Amniotic epithelial cell (primary cell): ENCODE measurements at places on chromosomes 2 and 18.

DNA sequence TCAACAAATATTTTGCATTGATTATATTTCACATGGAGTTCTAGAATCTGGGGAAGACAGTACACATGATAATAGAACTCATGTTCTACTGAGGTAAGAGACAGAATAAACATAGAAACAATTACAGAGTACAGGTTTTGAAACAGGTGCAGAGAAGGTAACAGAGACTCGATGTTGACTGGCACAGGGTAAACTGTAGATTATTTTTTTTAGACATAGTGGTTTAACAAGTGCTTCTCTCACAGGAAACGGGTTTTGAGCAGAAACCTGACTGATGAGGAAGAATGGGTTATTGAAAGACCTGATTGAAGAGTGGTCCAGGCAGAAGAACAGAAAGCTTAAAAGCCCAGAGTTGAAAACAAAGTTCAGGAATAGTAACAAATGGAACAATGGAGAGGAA, 1002.5 kb upstream of the FAM98A start:
- DNase-seq, result no peak

DNA sequence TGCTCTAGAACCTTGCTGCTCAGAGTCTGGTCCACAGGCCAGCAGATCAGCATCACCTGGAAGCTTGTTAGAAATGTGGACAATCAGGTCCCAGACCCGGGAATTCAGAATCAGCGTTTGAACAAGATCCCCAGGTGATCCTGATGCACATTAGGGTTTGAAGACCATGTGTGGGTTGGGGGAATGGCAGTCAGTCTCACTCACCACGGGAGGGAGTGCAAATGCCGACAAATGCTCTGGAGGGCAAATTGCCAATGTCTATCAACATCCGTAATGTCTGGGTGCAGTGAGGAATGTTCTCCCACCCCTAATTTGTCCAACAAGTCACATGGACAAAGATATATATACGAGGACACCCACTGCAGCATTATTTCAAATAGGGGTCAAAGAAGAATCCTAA, 34.5 kb downstream of the INPP5D start:
- DNase-seq, result no peak

DNA sequence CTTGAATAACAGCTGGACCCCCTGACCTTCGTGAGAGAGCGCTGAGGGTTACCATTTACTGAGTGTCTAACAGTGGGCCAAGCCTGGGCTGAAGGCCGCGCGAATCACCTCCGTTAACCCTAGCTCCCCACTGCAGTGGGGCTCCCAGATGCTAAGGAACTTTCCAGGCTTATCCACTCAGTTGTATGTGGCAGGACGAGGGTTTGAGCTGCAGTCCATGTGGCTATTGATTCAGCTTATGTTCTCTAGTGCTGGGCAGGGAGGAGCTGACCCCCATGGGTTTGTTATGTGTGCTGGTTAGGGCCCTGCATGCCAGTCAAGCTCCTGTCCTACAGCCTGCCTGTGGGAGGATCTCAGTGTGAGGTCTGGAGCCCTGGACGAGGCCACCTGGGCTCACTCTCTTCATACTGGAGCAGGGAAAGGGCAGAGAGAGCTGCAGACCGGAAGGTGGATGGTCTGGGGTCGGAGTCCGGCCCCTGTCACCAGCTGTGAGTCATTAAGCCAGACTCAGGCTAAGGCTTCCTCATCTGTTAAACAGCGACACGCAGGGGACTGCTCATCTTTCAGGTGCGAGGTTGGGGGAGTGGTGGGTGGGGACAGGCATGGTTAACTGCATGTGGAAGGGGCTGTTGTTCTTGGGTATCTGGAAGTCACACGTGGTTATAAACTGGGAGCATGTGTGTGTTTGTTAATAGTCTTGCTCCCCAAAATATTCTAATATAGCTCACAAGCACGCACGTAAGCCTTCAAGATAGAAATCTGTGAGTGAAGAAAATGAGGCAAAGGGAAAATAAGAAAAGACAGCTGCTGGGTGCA, 6.6 kb downstream of the PSD4 start:
- no peak for DNase-seq

DNA sequence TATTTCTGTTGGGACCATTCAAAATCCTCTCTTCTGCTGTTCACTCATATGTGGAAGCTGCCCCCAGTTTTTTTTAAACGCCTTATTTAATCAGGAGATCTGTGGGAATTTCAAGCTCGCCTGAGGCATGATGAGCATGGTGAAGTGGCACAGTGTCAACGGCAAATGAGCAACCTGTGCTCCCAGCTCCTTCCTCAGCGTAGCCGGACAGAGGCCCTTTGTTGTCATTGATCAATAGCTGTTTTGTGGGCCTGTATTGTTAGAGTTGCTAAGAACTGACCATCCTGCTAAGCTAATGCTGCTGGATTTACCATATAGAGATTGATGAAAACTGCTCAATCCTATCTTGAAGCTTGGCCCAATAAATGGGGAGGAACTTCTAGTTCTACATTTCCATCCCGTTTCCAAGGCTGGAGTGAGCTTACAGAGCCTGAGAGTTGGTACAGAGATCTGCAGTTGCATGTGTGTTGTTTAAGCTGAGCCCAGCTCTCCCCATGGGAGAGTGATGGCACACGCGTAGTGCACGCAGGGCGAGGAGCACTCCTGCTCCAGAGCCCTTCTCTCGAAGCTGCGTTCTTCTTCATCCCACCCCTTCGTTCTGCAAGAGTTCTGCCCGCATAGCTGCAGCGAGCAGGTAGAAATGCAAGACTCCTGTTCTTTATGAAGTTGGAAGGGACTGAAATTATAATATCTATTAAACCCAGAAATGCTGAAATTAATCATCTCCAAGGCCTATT, 108.8 kb downstream of the RTN4 start:
- no peak for DNase-seq

GRCh38 chr2:148582679-148583511, 61.7 kb upstream of the EPC2 start:
- no peak for DNase-seq

- no peak for DNase-seq
These were observed 13.3 kb downstream of the HK2 start for GRCh38 chr2:74847070-74847858.

GRCh38 chr2:111196435-111196834, 75.7 kb downstream of the BCL2L11 start:
- no peak for DNase-seq

GRCh38 chr2:122927197-122927596, 1097.9 kb upstream of the CNTNAP5 start:
- no peak for DNase-seq

- peak; percentile 97 for DNase-seq
These were observed 50.8 kb downstream of the RTTN start for GRCh38 chr18:70154591-70155194.

- peak; percentile 51 for DNase-seq
These were observed 571.1 kb downstream of the CPS1 start for GRCh38 chr2:211127501-211127900.

- DNase-seq, result peak; percentile 21
These were observed 474.5 kb upstream of the SYT4 start for GRCh38 chr18:43751835-43752234.

DNA sequence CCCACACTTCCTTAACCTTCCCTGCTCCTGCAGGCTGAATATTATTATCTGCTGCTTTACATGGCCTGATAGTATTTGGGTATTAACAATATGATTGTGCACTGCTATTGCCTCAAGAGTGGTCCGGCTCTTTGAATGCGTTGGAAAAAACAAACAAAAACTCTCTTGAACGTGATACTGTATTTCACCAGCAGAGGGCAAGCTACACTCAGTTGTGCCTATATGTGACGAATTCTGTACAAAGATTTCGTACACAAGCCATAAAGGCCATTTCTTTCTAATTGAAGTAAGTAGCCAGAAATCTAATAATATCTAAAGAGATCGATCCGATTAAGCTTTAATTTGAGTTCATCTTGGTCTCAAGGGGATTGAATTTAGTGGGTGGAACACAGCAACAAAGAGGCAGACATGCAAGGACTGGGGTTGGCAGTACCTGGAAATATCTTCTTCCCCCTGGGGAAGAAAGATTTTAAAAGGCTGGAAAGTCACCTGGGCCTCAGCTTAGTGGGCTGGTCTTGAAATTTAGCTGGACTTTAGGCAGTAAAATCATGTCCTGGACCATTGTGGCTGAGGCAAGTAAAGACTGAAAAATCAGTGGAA, 49.3 kb upstream of the RAB6D start:
- peak; percentile 57 for DNase-seq

- DNase-seq, result no peak
These were observed 279.6 kb downstream of the SLC4A3 start for GRCh38 chr2:219907011-219907365.

GRCh38 chr2:47535996-47536395, 133.0 kb downstream of the MSH2 start:
- DNase-seq, result no peak

DNA sequence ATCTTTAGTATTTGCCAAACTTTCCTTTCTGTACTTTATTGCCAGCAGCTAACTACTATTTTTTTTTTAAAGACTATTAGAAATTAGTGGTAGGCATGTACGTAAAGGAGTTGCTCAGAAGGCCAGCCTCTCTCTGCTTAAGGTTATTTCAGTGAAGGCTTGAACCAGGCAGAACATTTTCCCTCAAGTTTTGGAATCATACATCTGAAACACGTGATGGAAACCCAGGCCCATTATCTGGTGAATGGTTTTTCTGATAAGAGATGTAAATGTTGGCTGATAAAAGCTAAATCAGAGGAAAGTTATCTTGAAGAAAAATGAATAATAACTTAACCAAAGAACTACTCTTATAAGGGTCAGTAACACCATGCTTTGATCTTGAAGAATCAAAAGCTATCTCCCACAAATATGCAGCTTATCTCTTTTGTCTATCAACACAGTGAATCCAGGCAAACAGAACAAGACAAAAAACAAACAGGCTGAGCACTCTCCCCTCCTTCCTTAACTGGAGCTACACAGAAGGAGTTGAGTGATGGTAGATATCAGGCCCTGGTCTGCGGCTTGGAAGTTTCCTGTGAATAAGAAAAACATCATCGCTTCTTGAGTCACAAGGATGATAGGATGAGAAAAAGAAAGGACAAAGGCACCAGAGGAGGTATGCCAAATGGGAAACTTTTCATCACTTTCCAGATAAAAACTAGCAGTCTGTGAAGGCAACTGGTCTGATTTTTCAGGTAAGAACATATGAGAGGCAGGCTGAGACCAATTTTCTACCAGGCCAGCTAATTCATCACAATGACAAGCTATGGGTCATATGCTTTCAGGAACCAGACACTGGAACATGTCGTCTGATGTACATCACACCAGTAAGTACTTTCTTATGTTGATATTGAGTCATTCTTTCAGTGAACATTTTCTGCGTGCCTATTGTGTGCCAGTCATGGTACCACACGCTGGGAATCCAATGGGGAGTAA, 88.4 kb upstream of the STK17B start:
- DNase-seq, result peak; percentile 100

DNA sequence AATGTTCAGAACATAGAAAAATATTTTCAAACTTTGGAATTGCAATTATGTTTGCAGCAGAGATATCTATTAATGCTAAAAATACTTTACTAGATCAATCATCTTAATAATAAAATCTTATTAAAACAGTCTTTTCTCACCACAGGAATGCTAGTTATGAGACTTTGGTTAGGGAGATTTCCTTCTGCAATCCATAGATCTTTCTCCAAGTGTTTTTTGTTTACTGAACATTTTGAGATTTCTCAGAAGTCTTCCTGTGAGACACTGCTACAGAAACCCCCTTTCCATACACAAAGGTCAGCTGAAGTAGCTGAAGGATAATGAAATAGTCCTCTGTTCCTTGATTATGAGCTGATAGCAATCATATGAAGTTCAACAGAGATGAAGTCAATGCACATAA, 59.4 kb upstream of the RAPH1 start:
- peak; percentile 92 for DNase-seq

DNA sequence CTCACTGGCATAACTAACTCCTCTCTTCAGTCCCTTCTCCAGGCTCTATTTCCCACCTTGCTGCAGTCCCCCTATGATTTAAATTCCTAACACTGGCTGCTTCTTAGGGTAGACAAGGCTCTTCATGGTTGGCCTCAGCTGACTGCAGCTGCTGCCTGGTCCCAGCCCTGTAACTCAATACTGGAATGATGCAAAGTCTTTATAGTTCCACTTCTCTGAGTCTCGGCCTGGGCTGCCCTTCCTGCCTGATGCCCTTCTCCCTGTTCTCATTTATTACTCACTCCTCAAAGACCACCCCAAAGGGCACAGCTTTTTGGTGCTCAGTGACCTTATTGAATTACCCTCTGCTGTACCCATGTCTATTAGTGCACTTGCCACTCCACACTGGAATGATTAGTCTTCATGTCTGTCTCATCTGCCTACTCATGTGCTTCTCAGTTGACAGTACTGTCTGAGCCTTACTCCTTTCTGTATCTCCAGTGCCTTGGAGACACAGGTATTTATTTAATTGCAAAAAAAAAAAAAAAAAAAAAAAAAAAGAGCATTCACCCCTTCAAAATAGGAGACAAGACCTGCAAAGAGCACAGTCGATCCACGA, 199.4 kb upstream of the REV1 start:
- no peak for DNase-seq

DNA sequence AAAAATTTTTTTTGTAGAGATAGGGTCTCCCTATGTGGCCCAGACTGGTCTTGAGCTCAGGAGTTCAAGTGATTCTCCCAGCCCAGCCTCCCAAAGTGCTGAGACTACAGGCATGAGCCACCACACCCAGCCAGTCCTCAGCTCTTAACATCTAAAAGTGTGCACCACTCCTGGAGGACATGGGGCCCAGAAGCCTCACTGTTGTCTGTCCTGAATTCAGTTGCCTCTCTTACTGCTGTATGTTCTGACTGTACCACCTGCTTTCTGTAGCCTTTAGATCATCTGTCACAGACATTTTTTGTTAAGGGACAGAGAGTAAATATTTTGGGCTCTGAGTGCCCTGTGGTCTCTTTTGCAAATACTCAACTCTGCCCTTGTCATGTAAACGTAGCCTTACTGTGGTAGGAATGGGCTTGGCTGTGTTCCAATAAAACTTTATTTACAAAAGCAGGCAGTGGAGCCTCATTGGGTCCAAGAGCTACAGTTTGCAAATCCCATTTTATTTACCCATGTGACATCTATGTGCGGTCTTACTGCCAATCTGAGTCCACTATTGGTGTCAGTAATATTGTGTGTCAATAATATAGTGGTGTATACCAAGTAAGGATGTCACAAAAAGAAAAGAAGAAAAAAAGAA, 38.1 kb downstream of the TMEM37 start:
- no peak for DNase-seq

- DNase-seq, result peak; percentile 77
These were observed 73.0 kb upstream of the TMEM17 start for GRCh38 chr2:62578803-62579640.

DNA sequence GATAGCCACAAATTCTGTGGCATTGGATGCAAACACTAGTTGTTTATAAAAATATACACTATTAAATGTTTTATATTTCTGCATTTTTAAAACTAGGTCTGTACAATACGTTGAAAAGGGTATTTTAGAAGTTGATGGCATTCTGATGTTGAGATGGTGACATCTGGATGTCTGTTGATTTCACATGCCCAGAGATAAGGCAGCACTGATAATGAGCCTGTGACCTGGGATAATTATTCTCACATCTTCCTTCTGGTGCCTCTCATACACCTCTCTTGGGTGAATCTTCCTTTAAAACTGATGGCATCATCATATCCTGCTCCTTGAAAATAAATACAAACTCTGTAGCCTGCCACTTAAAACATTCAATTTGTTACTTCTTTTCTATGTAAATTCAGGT, 208.6 kb downstream of the NYAP2 start:
- DNase-seq, result no peak
